ENCODE measurements at places on chromosomes 1 and 21.

GRCh38 chr1:202567738-202568137 is 142.5 kb downstream of the SYT2 start:
- no peak for DNase-seq

DNA sequence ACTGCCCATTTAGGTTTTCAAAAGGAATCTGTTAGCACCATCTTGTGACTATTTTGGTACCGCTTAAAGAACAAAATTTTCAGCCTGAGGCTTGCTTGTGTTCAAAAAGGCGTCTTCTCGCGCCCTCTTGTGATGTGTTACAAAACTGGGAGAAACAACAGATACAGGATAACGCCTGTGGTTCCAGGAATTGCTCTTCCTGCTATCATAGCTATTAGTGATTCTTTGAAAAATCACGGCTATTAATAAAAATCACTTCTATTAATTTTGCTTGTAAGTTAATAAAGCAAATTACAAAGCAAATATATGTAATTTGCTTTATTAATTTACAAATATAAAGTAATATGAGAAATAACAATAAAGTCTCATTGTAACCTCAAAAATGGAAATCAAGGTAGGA is 82.2 kb upstream of the ABCD3 start:
- peak; percentile 33 for DNase-seq

DNA sequence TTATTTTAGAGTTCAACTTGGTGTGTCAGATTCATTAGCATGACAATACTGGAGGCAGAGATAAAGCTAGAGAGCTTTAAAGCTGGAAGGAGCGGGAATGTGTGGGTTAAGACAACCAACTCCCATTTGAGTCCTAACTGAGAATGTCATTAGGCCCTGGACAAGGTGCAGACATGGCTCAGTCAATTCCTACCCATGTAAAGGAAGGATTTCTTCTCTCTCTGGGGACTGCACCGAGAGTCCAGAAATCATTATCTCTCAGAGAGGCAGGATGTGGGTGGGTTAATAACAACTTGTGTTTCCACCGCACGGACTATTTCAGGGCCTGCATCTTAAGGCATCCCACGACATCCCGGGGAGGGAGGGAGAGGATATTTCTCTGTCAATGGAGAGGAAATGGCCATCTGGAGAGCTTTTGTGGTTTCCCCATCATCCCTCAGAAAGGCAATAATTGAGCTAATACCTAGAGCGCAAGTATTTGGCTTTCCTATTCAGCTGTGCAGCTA is 46.7 kb upstream of the SARS1 start:
- DNase-seq, result no peak

DNA sequence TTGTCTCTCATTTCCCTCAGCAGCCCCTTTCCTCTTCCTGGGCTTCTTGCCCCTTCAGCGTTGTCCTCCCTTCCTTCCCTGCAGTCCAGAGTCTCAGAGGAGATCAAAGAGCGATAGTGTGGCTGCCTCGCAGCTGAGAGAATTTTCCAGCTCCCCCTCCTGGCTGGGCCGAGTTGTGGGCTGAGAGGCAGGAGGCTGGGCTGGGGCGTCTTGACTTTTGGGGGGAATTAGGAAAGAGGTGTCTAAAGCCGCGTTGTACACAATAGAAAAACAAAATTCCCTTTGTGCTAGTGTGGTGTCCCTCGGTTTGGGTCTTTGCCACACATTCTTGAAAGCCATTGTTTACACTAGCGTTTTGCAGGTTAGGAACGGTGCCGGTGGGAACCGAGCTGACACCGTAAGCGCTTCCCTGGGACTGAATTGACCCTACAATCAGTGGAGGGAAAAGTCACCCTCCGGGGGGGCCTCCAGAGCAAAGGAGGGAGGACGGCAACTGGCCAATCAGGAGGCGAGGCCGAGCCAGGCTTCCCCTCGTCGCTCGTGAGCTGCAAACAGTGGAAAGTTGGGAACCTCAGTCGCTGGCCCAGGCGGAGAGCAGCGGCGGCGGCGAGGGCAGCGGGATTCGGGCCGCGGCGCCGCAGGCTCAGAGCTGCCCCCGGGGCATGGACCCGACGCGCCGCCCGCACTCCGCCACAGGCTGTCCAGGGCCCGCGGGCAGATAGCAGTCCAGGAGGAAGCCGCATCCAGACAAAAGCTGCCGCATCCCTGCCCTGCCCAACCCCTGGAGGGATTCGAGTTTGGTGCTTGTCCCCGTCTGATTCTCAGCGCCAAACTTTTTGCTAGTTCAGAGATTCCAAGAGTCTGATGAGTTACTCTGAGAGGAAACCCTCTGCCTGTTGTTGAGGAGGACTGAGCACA is at the start of gene HMCN1:
Gene HMCN1 (plus strand): TSS at position 574 of the 918 bp plus-strand sequence. CDS start 389 bp downstream, outside the sequence.
- no peak for DNase-seq
